ENCODE measurements at places on chromosomes 13 and 19.

GRCh38 chr13:23572836-23573235 lies 2.6 kb downstream of the TNFRSF19 start:
- DNase-seq: no peak

- DNase-seq: peak; percentile 80
Observed at GRCh38 chr19:52237771-52238400, 31.5 kb upstream of the ZNF766 start.

DNA sequence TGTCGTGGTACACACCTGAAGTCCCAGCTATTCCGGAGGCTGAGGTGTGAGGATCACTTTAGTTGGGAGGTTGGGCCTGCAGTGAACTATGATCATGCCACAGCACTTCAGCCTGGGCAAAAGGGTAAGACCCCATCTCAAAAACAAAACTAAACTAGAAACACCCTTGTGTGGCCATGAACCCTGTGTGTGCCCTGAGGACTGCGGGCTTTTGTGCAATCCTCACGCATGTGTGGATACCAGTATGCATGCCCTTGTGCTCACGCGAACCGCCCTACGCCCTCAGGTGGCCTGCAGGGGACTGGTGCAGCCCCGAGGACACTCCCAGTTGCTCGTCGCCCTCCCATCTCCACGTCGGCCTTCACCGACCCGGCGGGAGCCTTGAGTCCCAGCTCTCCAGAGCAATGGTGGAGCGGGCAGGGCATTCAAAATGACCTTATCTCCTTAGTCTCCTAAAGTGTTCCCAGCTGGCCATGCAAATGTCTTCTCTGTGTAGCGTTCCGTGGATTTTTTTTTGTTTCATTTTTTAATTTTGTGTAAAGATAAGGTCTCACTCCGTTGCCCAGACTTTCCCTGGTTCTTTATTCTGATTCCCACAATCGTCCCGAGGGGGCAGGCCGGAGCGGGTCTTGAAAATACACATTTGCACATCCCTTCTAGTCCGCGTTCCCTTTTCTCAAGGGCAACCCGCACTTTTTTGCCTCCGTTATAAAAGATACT lies 868 bp upstream of the EGLN2 start:
- peak; percentile 92 for DNase-seq

GRCh38 chr13:28967029-28967915 lies 147.1 kb downstream of the MTUS2 start:
- DNase-seq: no peak

- no peak for DNase-seq
Observed at GRCh38 chr13:53131361-53131760, 102.7 kb downstream of the OLFM4 start.

DNA sequence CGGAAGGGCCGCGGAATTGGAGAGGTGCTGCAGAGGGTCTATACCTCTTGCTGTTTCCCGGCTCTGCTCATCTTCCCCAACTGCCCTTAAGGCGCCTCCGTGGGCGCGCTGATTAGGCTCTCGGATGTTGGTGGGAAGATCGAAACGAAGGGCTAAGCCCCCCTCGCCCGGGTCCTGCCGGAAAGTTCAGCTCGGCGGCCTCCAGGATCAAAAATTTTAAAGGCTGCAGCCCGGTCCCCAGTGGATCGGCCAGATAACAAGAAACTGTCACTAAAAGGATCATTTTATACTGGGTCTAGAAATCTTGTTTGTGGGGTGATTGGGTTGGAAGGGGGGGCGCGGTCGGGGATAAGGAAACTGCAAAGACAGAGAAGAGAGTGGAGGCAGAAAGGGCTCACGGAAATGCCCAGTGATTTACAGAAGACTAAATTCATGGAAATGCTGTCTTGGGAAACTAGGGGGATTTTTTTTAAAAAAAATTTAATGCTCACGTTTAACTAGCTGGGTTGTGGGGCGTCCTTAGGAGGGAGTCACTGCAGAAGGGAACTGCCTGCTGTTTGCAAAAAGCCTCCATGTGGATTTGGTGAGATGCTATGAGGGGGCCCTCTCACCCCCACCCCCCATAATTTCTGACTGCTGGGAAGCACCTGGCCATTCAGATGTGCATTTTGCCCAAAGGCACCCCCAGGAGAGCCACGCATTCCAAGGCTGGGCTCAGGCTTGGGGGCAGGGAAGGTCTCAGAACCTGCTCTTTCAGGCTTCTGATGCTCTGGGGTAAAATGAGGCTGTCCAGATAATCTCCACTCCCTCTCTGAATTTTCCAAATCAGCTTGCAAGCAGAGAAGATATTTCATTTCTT lies 7.7 kb downstream of the CDX2 start:
- DNase-seq: peak; percentile 76

DNA sequence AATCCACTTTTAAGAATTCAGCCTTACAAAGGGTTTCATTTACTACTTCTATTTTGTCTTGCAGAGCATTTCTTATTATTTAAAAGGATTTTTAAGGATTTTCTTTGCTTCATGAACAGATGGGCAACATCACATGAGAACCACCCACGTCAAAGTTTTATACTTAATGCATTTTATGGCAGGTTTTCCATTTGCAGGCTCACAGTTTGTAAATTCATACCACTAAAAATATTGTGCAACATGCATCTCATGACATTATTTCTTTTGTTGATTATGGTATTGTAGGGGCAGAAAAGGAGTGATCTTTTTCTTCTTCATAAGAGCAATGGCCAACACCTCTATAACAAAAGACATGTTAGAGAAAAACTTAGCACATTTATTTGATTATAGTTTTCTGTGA lies 554.0 kb upstream of the SPRY2 start:
- no peak for DNase-seq

DNA sequence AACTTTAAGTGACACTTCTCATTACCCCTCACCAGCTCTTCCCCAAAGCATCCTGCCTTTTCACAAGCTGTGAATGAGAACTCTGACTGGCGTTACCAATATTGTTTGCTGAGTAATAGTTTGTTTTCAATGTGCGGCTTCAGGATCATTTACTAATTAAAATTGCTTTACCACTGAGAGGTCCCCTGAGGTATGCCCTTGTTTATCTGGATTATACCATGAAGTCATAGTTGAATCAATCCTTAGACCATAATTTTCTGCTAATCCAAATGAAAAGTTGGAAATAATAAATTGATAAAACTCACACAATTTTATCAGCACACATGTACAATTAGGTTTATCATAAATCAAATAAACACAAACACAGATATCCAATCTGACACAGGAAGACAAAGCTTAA lies 568.8 kb downstream of the PCDH9 start:
- no peak for DNase-seq

GRCh38 chr13:98838776-98839175 lies 86.3 kb upstream of the SLC15A1 start:
- no peak for DNase-seq

- DNase-seq: no peak
Observed at GRCh38 chr19:51586103-51586728, 15.1 kb downstream of the ZNF175 start.

- DNase-seq: peak; percentile 13
Observed at GRCh38 chr13:46751811-46752635, 44.9 kb downstream of the ESD start.

- DNase-seq: peak; percentile 56
Observed at GRCh38 chr13:36848199-36848982, 29.4 kb downstream of the RFXAP start.

- DNase-seq: no peak
Observed at GRCh38 chr19:43412441-43412840, 2.2 kb upstream of the TEX101 start.

DNA sequence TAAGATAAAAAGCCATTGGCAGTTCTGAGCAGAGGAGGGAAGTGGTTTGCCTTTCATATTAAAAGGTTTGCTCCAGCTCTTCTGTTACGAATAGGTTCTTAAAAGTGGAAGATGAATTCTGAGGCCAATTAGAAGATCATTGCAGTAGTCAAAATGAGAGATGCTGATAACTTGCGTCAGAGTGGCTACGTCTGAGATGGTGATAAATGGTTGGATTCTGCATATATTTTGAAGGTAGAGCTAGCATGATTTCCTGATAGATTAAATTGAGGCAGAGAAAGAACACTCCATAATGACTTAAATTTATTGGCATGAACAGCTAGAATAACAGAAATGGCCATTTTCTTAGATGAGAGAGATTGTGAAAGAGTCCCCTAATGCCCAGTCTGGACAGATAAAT lies 652.6 kb downstream of the DACH1 start:
- no peak for DNase-seq

All from GM23338 (cell line).